Osteoblast (primary cell): ENCODE measurements at places on chromosomes 5 and 9. TPM values are rescaled to one million over a fixed set of nuclear protein-coding genes. Genes with fewer than 3 reads are reported as not detected.

DNA sequence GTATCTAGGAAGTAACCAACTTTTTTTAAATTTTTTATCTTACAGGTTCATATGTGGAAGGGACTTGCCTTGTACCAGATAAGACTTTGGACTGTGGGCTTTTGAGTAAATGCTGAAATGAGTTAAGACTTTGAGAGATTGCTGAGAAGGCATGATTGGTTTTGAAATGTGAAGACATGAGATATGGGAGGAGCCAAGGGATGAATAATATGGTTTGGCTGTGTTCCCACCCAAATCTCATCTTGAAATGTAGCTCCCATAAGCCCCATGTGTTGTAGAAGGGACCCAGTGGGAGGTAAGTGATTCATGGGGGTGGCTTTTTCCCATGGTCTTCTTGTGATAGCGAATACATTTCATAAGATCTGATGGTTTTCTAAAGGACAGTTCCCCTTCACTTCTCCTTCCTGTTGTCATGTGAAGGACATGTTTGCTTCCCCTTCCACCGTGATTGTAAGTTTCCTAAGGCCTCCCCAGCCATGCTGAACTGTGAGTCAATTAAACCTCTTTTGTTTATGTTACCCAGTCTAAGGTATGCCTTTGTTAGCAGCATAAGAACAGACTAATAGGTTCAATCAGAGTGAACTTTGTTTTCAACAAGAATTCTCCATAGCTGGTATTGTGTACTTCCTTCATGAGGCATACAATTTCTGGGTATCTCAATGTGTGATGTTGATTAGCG lies 535.6 kb upstream of the MEF2C start:
- no peak overlapping the region for H3K4me3 ChIP-seq
- no peaks in the 10 kb centered on the region for H3K36me3 ChIP-seq
- no peaks in the 10 kb centered on the region for H3K4me1 ChIP-seq
- DNase-seq: no peak

DNA sequence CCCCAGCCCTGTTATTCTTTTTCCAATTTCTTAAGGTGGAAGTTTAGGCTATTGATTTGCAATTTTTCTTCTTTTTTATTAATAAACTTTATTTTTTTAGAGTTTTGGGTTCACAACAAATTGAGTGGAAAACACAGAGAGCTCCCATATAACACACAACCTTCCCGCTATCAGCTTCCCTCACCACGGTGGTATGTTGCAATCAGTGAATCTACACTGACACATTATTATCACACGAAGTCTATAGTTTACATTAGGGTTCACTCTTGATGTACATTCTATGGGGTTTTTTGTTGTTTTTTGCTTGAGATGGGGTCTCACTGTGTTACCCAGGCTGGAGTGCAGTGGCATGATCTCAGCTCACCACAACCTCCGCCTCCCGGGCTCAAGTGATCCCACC lies 4.8 kb upstream of the NFX1 start:
- peaks cover 16% of the 10 kb centered on the region for H3K36me3 ChIP-seq

- no peak overlapping the region for H3K4me3 ChIP-seq
- H3K36me3 ChIP-seq: no peaks in the 10 kb centered on the region
- DNase-seq: no peak
- no peaks in the 10 kb centered on the region for H3K27me3 ChIP-seq
- no peaks in the 10 kb centered on the region for H3K4me1 ChIP-seq
These were observed 395.8 kb downstream of the KDM4C start for GRCh38 chr9:7153566-7153965.

DNA sequence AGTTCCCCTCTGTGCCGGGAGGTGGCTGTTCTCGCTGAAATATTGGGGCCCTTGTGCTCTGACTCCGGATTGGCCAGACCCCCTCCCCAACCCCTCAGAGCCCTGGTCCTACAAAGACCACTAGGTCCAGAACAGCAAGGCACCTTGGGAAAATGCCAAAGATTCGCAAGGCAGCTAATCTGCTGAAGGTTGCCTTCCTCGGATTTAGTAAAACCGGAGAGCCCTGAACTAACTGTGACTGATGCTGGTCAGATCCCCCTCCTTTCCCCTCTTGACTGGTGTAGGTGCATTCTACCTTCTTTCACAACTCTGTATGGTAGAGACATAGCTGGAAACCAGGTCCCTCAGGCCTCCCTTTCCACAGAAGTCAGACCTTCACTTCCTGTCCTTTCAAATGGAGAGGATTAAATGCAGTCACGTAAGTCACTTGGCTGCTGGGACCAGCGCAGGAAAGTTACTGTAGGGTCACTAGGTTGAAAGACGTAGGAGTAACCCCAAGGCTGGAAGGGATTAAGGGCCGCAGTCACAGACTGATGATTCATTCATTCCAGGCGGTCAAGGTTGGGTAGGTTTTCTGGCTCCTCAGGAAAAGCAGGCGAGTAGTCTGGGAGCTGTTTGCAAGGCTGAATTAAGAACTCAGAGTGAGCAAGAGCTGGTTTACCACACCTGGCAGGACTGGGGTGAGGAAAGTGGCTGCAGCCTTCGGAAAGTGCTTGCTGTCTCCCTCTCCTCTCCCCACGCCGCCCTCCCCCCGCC lies 5.3 kb downstream of the BARX1 start:
- no peak overlapping the region for H3K27ac ChIP-seq
- peaks cover 18% of the 10 kb centered on the region for H3K27me3 ChIP-seq
- DNase-seq: peak; percentile 92
- no peaks in the 10 kb centered on the region for H3K4me1 ChIP-seq

The RASEF gene
- 1.4 and 2.1 TPM in 2 replicates for total RNA-seq

The KIF24 gene
- 1.8 TPM in 2 replicates for total RNA-seq

- H3K4me3 ChIP-seq: no peak overlapping the region
- no peak for DNase-seq
- H3K36me3 ChIP-seq: peaks cover 19% of the 10 kb centered on the region
- no peak overlapping the region for H3K27ac ChIP-seq
- H3K27me3 ChIP-seq: no peaks in the 10 kb centered on the region
These were observed 22.0 kb downstream of the TMEM167A start for GRCh38 chr5:83055166-83055565.
